ENCODE measurements at places on chromosomes 4 and X.

DNA sequence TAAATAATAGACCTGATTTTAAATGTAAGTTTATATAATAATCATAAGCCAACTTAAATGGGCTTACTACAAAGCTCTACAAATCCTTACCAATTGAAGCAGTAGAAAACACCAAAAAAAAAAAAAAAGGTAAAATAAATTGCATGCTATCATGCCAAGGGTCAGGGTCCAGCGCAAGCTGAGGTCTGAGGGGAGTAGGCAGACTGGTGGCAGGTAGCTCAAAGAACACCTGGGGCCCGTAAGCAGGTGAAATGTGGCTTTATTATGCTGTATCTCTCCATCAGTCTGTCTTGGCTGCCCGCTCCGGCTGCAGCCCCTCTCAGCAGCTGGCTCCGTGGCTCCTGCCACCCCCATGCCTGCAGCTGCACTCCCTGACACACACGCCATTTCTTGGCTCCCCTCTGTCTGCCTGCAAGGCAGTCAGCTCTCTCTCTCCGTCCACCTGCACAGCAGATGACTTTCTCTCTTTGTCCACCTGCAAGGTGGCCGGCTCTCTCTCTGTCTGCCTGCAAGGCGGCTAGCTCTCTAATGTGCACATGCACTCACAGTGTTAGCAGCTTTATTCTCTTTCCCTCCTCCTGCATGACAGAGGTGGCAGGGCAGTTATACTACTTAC is 209.4 kb upstream of the UGT8 start:
- DNase-seq = no peak

- no peak for DNase-seq
Measured at GRCh38 chr4:1151541-1151940, 20.8 kb downstream of the SPON2 start.

DNA sequence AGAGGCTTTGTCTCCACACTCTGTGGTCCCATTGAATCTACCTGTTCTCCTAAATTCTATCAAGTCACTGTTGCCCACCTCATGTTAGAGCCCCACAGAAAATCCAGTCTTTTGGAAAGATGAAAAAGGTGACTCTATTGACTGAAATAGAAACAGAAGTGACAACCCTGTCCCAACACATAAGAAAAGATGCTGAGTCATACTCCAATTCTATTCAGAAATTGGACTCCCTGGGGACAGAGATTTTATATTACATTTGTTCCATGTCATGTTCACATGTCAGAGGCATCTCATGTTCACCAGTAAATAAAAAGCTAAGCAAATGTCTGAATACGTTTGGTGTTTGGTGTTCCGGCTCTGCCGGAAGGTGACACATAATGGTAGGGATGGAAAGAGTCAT is 2.9 kb upstream of the GRPR start:
- no peak for DNase-seq

- DNase-seq = peak; percentile 7
Measured at GRCh38 chrX:102155806-102156179, at the start of gene BEX5. TSS of gene BEX5 (minus strand) at chrX:102155977. CDS start at chrX:102154265, 1,712 bp downstream.

DNA sequence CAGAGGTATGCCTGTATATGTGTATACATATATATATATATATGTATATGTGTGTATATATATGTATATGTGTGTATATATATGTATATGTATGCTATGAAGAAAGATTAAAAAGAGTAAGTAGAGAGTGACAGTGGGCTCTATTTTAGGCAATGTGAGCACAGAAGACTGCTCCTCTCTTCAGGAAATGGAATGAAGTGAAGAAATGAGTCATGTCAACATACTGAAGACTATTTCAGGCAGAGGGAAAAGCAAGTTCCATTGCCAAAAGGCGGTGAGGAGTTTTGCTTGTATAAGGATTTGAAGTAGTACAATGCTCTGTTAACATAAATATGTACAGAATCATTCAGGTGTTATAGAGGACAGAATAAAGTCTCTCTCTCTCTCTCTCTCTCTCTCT is 773.2 kb upstream of the FTHL17 start:
- DNase-seq = no peak

- DNase-seq = no peak
Measured at GRCh38 chr4:1383728-1384591, 22.3 kb downstream of the NKX1-1 start.

DNA sequence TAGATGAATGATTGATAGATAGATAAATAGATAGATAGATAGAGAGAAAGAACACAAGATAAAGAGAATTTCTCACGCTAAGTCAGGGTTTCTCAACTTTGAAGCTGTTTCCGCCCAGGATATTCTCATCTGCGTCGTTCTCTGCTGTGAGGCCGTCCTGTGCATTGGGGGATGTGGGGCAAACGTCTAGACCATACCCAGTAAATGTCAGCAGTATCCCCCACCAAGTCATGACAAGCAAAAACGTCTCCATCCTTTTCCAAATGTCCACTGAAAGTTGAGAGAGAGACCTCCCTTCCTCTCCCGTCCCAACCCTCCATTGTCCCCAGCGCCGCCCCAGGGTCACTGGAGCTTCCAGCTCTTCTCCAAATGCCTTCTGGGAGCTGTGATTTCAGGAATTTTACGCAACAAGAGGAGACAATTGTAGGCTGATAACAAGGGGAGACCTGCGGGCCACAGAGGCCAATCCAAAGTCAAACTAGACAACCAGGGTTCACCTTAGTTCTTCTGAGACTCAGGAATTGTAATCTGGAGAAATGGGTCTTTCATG is 8.9 kb upstream of the CRLF2 start:
- no peak for DNase-seq

DNA sequence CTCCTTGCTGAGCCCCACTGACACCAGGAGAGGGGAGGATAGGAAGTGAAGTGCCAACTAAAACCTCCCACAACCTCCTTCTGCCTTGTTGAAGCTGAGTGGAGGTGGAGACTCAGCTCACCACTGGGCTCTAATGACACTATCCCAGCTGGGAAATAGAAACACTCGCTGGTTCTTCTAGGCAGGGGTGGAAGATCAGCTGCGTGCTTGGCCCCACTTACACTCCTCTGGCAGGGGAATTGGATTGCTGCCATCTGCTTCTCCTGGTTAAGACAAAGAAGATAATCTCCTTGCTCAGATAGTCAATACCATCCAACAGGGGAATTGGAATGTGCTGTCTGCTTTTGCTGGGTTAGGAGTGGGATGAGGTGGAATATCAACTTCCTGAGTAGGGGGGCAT is 392.5 kb downstream of the ZNF674 start:
- no peak for DNase-seq

GRCh38 chr4:68592673-68593072 is 16.6 kb upstream of the UGT2B17 start:
- no peak for DNase-seq

DNA sequence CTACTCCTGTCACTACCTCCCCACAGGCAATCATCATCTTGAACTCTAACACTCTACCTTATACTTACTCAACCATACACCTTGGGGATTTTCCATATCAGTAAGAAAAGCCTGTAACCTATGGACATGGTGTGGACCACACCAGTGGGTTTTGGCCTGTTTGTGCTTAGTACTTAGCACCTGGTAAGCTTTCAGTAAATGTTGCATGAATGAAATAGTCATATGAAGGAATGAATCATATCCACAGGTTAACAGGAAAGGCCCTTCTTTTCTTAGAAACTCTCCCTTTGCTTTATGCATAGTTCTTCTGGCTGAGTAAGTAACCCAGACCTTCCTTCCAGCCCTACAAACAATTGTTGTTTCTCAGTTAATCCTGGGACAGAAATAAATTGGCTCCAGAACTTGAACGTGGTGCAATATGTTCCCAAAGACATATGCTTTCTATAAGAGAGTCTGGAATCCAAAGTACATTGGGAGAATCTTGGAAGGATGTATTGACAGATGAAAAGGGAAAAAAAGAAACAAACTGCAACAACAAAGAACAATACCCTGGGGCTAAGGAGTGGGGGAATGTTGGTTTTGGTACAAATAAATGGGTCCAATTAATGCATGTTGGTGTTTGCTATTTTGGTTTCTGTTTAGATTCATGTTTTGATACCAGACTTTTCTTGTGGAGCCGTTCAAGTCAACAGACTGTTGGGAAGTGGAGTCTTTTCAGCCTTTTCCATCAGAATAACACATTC is 27.8 kb downstream of the RASL11B start:
- no peak for DNase-seq

DNA sequence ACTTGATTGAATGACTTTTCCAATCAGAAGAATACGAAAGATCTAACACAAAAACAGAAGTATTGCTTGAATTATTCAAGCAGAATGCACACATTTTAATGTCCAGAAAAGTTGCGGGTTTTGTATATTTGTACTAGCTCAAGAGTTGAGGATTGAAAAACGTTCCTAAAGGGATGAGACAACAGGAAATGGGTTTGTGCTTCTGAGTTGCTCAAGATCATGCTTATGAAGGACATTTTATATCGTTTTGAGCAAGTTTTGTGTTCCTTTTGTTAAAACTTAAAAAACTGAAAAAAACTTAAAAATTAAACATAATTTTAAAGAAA is 353 bp upstream of the SMIM10 start:
- no peak for DNase-seq
